ENCODE measurements at places on chromosomes 1 and 21.
A peak's percentile ranks its signal among the peaks of the same experiment; 100 is the strongest.

DNA sequence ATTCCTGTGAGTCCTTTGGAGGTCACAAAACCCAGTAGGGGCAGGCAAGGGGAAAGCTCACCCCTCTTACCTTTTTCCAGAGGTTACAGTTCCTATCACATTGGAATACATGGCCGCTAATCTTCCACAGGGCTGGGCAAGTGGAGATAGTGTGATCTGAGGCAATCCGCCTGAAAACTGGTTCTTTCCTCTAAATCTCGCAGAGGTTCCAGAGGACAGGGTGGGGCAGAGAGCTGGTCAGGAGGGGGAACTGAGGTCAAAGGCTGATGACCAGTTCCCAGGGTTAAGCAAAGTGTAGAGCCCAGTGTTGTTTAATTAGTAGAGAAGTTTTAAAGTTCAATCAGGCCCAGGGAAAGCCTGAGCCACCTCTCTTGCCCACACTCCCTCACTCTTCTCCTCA is at the start of gene SERPINC1:
TSS of gene SERPINC1 (minus strand) at position 179 of the 400 bp plus-strand sequence. CDS start at position 111, 68 bp downstream.
- DNase-seq, result no peak

DNA sequence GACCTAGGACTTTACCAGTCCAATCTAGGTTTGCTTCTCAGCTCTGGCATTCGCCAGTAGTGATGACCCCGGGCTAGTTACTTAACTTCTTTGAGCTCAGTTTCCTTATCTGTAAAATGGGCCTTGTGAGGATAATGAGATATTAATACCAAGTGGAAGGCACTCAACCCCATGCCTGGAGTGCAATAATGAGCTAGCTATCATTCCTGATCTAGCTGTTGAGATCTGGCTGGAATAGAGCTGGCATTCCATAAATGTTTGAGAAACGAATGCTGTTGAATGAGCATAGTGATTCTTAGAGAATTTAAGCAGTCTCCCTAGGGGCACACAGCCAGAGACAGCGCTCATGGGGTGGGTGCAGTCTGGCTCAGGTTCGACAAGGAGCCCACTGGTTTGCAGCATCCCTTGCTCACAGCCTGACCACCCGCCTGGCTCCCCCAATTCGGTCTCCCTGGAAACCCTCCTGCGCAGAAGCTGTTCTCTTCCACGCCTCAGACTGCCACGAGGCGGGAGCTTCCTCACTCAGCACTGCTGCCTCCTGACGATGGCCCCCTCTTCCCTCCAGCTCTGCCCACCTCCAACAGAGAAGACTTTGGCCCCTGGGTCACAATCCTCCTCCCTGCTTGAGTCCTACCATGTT is 32.5 kb downstream of the DHCR24 start:
- no peak for DNase-seq

- no peak for DNase-seq
Observed at GRCh38 chr1:4696161-4696745, 41.8 kb downstream of the AJAP1 start.

DNA sequence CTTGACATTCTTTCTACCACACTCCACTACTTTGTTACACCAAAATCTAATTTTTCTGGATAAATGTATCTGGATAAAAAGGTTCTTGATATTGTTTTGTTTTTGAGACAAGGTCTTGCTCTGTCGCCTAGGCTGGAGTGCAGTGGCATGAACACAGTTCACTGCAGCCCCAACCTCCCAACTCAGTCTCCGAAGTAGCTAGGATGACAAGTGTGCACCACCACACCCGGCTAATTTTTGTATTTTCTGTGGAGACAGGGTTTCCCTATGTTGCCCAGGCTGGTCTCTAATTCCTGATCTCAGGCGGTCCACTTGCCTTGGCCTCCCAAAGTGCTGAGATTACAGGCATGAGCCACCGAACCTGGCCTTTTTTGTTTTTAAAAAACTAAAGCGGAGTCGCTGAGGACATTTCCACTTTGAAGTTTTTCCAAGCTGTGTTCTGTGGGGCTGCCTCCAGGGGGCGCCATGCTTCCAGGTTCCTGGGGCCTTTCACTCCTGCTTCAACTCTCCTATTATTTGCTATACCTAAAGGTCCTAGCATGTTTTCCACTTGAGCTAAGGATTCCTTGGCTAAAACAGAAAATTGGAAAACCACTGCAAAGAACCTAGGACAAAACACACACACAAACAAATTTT is 14.1 kb upstream of the NCMAP start:
- DNase-seq, result peak; percentile 6

DNA sequence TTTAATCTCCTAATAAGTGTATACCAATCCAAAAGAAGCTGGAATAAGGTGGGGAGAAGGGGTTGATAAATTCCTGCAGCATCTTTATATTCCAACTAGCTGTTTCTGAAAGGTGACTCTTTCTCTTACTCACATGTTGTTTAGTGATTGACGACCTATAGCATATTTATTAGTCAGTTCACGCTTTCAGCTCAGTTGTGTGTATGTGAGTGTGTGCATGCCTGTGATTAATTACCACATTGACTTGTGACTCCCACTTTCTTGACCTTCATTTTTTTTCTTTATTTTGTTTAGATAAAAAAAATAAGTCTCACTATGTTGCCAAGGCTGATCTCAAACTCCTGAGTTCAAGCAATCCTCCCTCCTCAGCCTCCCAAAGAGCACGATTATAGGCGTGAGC is 44.4 kb downstream of the ATP2B4 start:
- no peak for DNase-seq

DNA sequence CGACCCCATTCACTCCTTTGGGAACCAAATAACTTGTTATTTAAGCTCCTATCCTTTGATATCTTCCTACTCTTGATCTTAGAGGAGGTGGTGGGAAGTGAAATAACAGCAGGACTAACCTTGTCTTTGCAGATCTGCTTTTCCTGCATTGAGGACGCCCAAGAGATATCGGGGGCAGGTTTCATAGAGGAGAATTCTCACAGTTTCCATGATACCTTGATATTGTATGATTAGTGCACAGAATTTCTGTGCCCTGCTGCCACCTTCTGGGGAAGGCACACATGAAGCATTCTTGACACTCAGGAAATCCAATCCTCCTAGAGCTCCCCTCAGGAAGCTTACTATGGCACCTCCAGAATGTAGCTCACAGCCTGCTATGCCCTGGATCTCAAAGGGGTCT is 1.6 kb downstream of the CD1B start:
- no peak for DNase-seq

Measured in activated naive CD4-positive, alpha-beta T cell (primary cell).